Mesenteric fat pad (tissue), 1 donor: ENCODE measurements at places on chromosomes 5 and 9.

- DNase-seq = no peak
Measured at GRCh38 chr9:115002371-115003120, 72.2 kb upstream of the TNFSF8 start.

GRCh38 chr5:61082516-61083280, 79.6 kb downstream of the SMIM15 start:
- DNase-seq = no peak

- no peak for DNase-seq
Measured at GRCh38 chr9:68577774-68578591, 37.3 kb upstream of the TMEM252 start.

- no peak for DNase-seq
Measured at GRCh38 chr9:113590991-113591898, 127.7 kb downstream of the RGS3 start.

- no peak for DNase-seq
Measured at GRCh38 chr5:5231576-5231975, 91.4 kb downstream of the ADAMTS16 start.

GRCh38 chr9:68626526-68626925, 78.5 kb upstream of the PIP5K1B start:
- DNase-seq = no peak

DNA sequence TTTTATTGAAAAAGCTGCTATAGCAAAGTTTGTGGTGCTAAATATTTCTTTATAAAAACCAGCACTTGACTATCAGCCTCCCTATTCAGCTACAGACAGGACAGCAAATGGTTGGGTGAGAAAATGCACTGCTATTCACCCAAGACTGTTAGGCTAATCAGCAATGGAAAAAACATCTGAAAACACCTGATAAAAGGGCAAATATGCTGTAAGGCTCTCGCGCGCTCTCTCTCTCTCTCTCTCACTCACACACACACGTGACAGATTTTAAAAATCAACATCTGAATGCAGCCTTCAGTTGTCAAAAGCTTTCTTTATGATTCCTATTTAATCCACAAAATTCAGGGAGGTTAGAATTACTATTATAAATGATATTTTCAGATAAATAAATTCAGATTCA, 80.2 kb downstream of the HTR4 start:
- no peak for DNase-seq

DNA sequence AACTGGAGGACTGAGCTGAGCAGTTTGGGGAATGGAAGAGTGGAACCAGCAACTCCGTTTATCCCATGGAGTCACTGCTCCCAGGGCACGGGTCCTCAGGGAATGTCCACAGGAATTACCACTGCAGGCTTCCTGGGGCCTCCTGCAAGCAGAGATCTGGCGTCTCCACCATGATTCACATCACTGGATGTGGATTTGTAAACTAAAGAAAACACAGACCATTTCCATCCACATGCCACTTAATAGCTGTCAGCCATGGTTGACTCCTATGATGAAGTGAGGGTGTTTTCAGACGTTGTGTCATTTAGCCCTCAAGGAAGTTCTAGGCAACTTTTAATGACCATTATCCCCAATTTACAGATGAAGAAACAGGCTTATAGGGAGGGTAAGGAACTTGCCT, 30.2 kb downstream of the SNCAIP start:
- DNase-seq = no peak

- DNase-seq = no peak
Measured at GRCh38 chr5:78377056-78377717, 16.8 kb downstream of the SCAMP1 start.

DNA sequence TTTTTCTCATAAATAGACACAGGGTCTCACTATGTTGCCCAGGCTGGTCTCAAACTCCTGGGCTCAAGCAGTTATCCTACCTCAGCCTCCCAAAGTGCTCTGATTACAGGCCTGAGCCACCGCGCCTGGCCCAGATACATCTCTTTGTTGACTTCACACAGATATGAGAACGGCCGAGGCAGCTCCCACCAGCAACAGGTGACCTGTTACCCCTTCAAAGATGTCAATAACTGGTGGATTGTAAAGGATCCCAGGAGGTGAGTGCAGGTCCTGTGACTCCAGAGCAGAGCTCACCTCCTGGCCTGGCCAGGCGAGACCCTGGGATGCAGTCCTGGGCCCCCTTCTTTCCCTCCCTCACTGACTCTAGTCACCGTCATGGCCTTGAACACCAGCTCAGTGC, 9.2 kb downstream of the POMT1 start:
- DNase-seq = no peak

DNA sequence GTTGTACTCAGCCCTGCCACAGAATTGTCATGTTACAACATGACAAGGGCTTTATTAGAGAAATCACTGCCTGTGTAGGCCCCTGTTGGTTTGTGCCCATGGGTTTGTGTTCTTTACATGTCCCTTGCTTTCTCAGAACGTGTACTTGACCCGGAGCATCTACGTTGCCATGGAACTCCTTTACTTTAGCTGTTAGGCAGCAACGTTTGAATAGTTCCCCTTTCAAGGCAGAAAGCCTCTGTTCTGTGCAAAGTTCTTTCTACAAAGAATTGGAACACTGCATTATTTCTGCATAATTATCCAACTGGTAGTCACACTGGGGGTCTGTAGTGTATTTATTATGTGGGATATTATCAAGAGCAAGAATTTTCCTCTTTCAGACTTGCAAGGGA, 51.1 kb downstream of the FBXL7 start:
- no peak for DNase-seq

- no peak for DNase-seq
Measured at GRCh38 chr5:54073735-54074134, 236.6 kb downstream of the ARL15 start.

DNA sequence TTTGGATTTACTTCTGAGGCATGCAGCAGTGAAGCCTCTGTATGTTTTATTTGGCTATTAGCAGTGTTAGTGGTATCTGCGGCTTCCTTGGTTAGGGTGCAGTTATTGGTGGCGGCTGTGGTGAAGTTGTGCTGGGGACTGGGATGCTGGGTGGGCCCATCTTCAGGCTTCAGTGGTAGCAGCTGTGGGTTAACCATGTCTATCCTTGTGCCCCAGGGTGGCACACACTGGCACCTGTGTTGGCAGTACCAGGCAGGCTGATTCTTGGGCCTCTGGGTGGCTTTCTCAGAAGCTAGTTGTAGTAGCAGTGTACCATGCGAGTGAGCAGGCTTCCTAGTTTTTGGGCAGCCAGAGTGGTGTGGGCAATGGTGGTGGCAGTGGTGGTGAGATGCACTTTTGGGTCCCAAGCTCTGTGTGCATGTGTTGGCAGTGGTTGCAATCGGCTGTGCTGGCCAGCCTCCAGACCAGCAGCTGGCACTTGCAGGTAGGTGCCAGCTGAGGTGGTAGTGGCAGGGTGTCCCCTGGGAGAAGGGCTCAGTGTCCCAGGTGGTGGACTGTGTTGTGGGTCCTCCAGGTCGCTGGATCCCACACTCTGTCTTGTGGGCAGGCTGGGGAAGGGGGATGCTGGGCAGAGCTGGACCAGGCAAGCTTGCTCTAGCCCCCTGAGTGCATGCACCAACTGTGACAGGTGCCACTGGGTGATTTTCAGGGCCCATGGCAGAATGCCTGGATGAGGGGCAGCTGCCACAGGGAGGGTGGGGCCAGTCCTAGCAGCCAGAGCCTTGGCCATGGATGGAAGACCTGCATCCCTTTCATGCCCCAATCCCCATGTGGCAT, 13.6 kb downstream of the AHRR start:
- peak; percentile 64 for DNase-seq

GRCh38 chr5:144390133-144390532, 219.5 kb downstream of the KCTD16 start:
- no peak for DNase-seq

DNA sequence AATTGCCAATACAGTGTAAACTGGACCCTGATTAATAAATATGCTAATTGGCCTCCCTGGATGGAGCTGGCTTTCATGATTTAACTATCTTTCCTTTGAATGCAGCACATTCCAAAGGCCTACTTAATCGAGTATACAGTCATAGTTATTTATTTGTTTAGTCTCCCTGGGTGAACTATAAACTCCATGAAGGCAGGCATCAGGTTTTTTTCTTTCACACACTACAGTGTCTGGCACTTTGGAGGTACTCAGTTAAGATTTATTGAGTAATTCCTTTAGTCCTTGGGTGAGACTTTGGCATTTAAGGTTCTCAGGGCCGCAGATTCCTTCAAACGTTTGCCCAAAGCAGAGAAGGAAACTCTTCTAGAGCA, 20.5 kb downstream of the RUSC2 start:
- DNase-seq = no peak

DNA sequence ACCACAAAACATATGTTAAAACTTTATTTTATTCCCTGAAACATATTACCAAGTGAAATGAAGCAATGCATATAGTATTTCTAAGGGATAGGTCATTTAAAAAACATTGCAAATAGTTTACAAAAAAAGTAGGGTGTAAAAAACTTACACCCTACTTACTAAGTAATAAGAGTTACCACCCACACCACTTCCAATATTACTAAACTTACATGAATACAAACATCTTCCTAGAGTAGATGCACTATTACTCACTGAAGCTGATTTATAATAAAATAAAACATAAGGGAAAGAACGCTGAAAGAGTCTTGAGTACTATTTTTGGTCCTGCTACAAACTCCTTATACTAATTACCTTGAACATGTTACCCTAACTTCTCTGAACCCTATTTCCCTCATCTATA, 289.4 kb downstream of the HINT1 start:
- DNase-seq = no peak

- no peak for DNase-seq
Measured at GRCh38 chr5:130065617-130066016, 161.4 kb downstream of the CHSY3 start.
